Aorta (tissue), 5 donors: ENCODE measurements at places on chromosomes 11 and 22. TPM values are rescaled to one million over a fixed set of nuclear protein-coding genes. Genes with fewer than 3 reads are reported as not detected.
A peak's percentile ranks its signal among the peaks of the same experiment; 100 is the strongest.

The TTC36 gene
- polyA plus RNA-seq = not detected

The C11orf24 gene
- polyA plus RNA-seq = 37.7 TPM

The CHRM4 gene
- polyA plus RNA-seq = 0.28 TPM

The LINC01488 gene
- not detected for polyA plus RNA-seq

The C11orf16 gene
- not detected for polyA plus RNA-seq

- no peaks in the 10 kb centered on the region for H3K4me1 ChIP-seq
- H3K4me3 ChIP-seq = no peak overlapping the region
- no peaks in the 10 kb centered on the region for H3K36me3 ChIP-seq
- H3K27me3 ChIP-seq = no peaks in the 10 kb centered on the region
- no peak for DNase-seq
Measured at GRCh38 chr11:63639199-63639832, 25.1 kb upstream of the PLAAT3 start.

- H3K36me3 ChIP-seq = no peaks in the 10 kb centered on the region
- peak overlapping the region; percentile 71 for H3K4me3 ChIP-seq
- no peaks in the 10 kb centered on the region for H3K27me3 ChIP-seq
- no peak overlapping the region for H3K27ac ChIP-seq
- H3K4me1 ChIP-seq = no peaks in the 10 kb centered on the region
Measured at GRCh38 chr22:17085277-17086181, 729 bp downstream of the IL17RA start.

- no peaks in the 10 kb centered on the region for H3K27me3 ChIP-seq
- H3K27ac ChIP-seq = no peak overlapping the region
- no peaks in the 10 kb centered on the region for H3K36me3 ChIP-seq
- DNase-seq = no peak
Measured at GRCh38 chr11:87307101-87307500, 269.4 kb downstream of the TMEM135 start.

DNA sequence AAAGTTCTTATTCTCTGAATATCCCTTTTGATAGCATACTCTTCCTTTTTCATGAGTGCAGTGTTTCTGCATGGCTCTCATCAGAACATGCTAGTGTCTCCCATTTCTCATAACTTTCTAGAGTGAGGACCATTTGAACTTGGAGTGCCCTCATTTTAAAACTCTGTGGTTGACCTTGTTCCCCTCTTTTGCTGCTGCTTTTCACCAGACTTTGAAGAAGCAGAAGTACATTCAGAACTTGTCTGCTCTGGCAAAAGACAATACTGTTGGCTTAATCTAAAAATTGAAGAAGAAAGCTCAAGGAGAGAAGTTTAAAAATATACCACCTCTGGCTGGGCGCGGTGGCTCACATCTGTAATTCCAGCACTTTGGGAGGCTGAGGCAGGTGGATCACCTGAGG lies 35.0 kb downstream of the PPARA start:
- no peak overlapping the region for H3K27ac ChIP-seq
- H3K4me1 ChIP-seq = no peaks in the 10 kb centered on the region
- no peak for DNase-seq
- H3K36me3 ChIP-seq = peaks cover 2% of the 10 kb centered on the region
- no peak overlapping the region for H3K4me3 ChIP-seq
- H3K27me3 ChIP-seq = no peaks in the 10 kb centered on the region

GRCh38 chr11:31809541-31809856 lies 1.6 kb downstream of the PAX6 start:
- H3K27me3 ChIP-seq = no peaks in the 10 kb centered on the region
- no peaks in the 10 kb centered on the region for H3K36me3 ChIP-seq
- H3K27ac ChIP-seq = no peak overlapping the region
- H3K4me3 ChIP-seq = no peak overlapping the region

DNA sequence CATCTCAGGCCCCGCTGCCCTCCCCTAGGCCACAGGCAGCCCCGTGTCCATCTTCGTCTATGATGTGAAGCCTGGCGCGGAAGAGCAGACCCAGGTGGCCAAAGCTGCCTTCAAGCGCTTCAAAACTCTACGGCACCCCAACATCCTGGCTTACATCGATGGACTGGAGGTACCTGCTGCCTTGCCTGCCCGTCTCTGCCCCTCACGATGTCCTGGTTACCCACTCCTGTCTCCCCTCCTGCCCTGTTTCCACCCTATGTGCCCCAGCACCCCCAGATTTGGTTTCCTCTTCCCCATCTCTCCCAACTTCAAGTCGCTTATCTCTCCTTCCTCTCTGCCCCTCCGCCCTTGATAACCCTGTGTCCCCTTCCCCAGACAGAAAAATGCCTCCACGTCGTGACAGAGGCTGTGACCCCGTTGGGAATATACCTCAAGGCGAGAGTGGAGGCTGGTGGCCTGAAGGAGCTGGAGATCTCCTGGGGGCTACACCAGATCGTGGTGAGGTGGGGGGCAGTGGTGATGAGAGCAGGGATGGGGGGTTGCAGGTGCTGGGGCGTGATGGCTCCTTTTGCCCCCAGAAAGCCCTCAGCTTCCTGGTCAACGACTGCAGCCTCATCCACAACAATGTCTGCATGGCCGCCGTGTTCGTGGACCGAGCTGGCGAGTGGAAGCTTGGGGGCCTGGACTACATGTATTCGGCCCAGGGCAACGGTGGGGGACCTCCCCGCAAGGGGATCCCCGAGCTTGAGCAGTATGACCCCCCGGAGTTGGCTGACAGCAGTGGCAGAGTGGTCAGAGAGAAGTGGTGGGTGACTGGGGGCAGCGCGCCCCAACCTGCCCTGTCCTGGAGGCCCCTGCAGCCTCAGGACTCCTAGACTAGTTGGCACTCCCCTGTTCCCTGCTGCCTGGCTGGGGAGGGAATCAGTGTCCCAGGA lies 930 bp downstream of the SCYL1 start:
- H3K27me3 ChIP-seq = no peaks in the 10 kb centered on the region
- peak overlapping the region; percentile 78 for H3K27ac ChIP-seq
- peaks cover 2% of the 10 kb centered on the region for H3K36me3 ChIP-seq
- peak overlapping the region; percentile 95 for H3K4me3 ChIP-seq
- no peaks in the 10 kb centered on the region for H3K4me1 ChIP-seq
- no peak for DNase-seq

- no peaks in the 10 kb centered on the region for H3K4me1 ChIP-seq
- DNase-seq = peak; percentile 70
- no peak overlapping the region for H3K4me3 ChIP-seq
- no peaks in the 10 kb centered on the region for H3K27me3 ChIP-seq
- H3K36me3 ChIP-seq = no peaks in the 10 kb centered on the region
Measured at GRCh38 chr11:8056810-8057463, 24.1 kb upstream of the TUB start.

DNA sequence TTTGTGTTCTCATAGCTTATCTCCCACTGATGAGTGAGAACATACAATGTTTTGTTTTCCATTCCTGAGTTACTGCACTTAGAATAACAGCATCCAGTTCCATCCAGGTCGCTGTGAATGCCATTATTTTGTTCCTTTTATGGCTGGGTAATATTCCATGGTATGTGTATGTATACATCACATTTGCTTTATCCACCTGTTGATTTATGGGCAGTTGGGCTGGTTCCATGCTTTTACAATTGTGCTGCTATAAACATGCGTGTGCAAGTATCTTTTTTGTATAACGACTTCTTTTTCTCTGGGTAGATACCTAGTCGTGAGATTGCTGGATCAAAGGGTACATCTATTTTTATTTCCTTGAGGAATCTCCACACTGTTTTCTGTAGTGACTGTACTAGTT lies 74.8 kb downstream of the ZNF280B start:
- no peak overlapping the region for H3K4me3 ChIP-seq
- H3K4me1 ChIP-seq = no peaks in the 10 kb centered on the region
- no peaks in the 10 kb centered on the region for H3K36me3 ChIP-seq

- no peak overlapping the region for H3K27ac ChIP-seq
- H3K27me3 ChIP-seq = no peaks in the 10 kb centered on the region
- no peaks in the 10 kb centered on the region for H3K36me3 ChIP-seq
- no peak for DNase-seq
- no peaks in the 10 kb centered on the region for H3K4me1 ChIP-seq
Measured at GRCh38 chr11:38131535-38131934, 1533.5 kb upstream of the RAG2 start.

GRCh38 chr22:35729309-35729698 lies 11.6 kb downstream of the APOL5 start:
- no peak overlapping the region for H3K4me3 ChIP-seq
- H3K4me1 ChIP-seq = no peaks in the 10 kb centered on the region
- H3K27me3 ChIP-seq = peaks cover 1% of the 10 kb centered on the region
- no peak for DNase-seq
- no peak overlapping the region for H3K27ac ChIP-seq

GRCh38 chr11:8744423-8744822 lies 61.8 kb downstream of the RPL27A start:
- no peak overlapping the region for H3K4me3 ChIP-seq
- no peaks in the 10 kb centered on the region for H3K27me3 ChIP-seq
- no peaks in the 10 kb centered on the region for H3K4me1 ChIP-seq
- H3K36me3 ChIP-seq = no peaks in the 10 kb centered on the region
- no peak for DNase-seq
- H3K27ac ChIP-seq = no peak overlapping the region

DNA sequence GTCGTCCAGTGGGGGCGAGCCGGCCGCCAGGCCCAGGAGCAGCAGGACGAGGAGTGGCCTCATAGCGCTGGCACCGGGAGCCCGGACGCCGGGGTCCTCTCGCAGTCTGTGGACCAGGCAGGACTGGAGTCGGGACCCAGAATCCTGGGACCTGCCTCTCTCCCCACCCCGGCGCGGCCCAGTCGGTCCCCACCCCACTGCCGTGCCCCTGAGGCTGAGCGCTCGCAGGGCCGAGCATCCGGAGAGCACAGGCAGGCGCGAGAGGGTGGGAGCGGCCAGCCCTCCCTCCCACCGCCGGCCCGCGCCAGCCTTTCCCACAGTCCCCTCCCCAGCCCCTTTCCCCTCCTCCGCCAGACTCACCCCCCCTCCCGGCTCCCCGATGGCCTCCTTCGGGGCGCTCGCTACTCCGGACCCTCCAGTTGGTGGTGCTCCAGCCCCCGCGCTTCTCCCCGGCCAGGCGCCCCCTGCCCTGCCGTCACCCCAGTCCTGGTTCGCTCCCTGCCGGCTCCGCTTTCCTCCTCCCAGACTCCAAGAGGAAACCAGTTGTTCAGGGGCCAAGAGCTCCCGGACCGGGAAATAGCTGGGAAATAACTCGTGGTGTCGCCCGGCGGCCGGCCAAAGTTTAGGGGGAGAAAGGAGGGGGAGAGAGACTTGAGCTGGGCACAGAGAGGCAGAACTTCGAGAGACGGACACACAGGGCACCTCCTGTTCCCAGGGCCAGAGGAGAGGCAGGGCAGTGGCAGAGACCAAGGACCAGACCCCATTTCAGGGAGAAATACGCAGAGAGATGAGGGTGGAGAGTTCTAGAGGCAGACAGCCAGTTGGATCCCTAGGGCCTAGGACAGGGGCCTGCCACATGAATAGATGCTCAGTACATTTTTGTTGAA lies at the start of gene C1QTNF5:
C1QTNF5 (minus strand) TSS at position 549 of the 887 bp plus-strand sequence; CDS start at position 63, 486 bp downstream.
- H3K27me3 ChIP-seq = no peaks in the 10 kb centered on the region

- no peak overlapping the region for H3K27ac ChIP-seq
- no peak overlapping the region for H3K4me3 ChIP-seq
- H3K36me3 ChIP-seq = no peaks in the 10 kb centered on the region
- DNase-seq = no peak
- no peaks in the 10 kb centered on the region for H3K4me1 ChIP-seq
Measured at GRCh38 chr22:26432619-26433311, 3.7 kb downstream of the ASPHD2 start.

DNA sequence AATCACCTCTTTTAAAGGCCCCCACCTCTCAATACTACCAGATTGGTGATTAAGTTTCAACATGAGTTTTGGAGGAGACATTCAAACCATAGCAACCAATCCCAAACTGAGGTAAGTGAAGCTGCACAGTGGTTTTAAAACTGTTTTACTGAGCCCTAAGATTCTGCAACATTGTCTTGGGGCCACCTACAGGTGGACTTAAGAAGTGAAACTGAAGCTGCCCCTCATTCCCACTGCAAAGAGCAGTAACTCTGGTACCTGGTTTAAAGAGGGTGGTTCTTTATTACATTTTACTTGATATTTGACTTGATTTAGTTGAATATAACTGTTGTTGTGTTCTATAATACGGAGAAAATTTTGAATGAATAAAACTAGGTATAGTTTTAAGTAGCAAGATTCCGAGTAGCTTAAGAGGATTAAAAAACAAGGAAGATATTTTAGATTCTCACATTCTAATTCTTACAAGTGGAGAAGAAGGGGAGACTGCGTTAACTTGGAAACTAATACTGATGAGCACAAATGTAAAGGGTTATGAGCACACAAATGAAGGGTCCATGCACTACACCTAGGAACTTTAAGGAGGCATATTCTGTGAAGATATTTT lies 26.7 kb downstream of the SYT9 start:
- no peaks in the 10 kb centered on the region for H3K36me3 ChIP-seq
- H3K4me3 ChIP-seq = no peak overlapping the region
- H3K27me3 ChIP-seq = no peaks in the 10 kb centered on the region
- no peak overlapping the region for H3K27ac ChIP-seq
- no peaks in the 10 kb centered on the region for H3K4me1 ChIP-seq

- H3K36me3 ChIP-seq = peaks cover 1% of the 10 kb centered on the region
- H3K27ac ChIP-seq = no peak overlapping the region
- H3K27me3 ChIP-seq = no peaks in the 10 kb centered on the region
- DNase-seq = peak; percentile 49
- H3K4me3 ChIP-seq = no peak overlapping the region
- no peaks in the 10 kb centered on the region for H3K4me1 ChIP-seq
Measured at GRCh38 chr11:64729851-64730382, 6.9 kb upstream of the NRXN2 start.

DNA sequence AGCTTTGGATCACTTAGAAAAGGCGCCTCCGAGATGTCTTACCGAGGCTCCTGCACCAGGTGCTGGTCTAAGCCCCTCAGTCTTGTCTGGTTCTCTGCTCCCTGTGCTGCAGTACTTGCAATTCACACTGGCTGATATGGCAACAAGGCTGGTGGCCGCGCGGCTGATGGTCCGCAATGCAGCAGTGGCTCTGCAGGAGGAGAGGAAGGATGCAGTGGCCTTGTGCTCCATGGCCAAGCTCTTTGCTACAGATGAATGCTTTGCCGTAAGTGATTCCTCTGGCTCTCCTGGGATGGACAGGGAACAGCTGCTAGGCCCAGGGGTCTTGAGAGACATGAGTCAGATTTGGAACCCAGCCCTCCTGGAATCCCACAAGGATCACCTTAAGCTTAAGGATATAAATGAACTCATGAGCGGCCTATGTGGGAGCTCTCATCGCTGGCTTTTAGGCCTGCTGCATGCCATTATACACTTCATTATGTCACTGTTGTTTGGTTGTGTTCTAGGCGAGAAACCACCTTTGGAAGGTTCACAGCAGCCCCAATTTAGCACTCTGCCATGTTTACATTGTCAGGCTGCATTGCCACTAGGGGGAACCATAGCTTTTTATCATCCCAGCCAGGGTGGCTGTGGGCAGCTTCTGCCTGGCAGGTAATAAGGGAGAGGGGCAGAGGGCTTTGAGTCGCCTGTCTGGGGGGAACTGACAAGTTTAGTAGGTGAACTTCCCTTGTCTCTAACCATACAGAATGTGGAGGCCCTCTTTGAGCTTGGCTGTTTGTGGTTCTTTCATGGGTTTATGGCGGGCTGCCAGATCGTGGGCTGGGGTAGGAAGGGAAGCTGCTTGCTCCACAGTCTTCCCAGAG lies 8.5 kb downstream of the ACAD8 start:
- no peaks in the 10 kb centered on the region for H3K27me3 ChIP-seq
- no peak overlapping the region for H3K27ac ChIP-seq
- no peaks in the 10 kb centered on the region for H3K4me1 ChIP-seq
- peaks cover 4% of the 10 kb centered on the region for H3K36me3 ChIP-seq
- DNase-seq = no peak
- H3K4me3 ChIP-seq = no peak overlapping the region
